ENCODE measurements at places on chromosomes 5 and 9.

GRCh38 chr5:56183506-56183905 lies 49.6 kb downstream of the ANKRD55 start:
- DNase-seq, result peak; percentile 93

- DNase-seq, result no peak
Observed at GRCh38 chr9:1469996-1470395, 419.8 kb downstream of the DMRT2 start.

- peak; percentile 55 for DNase-seq
Observed at GRCh38 chr5:53276825-53277224, 167.3 kb upstream of the MOCS2 start.

DNA sequence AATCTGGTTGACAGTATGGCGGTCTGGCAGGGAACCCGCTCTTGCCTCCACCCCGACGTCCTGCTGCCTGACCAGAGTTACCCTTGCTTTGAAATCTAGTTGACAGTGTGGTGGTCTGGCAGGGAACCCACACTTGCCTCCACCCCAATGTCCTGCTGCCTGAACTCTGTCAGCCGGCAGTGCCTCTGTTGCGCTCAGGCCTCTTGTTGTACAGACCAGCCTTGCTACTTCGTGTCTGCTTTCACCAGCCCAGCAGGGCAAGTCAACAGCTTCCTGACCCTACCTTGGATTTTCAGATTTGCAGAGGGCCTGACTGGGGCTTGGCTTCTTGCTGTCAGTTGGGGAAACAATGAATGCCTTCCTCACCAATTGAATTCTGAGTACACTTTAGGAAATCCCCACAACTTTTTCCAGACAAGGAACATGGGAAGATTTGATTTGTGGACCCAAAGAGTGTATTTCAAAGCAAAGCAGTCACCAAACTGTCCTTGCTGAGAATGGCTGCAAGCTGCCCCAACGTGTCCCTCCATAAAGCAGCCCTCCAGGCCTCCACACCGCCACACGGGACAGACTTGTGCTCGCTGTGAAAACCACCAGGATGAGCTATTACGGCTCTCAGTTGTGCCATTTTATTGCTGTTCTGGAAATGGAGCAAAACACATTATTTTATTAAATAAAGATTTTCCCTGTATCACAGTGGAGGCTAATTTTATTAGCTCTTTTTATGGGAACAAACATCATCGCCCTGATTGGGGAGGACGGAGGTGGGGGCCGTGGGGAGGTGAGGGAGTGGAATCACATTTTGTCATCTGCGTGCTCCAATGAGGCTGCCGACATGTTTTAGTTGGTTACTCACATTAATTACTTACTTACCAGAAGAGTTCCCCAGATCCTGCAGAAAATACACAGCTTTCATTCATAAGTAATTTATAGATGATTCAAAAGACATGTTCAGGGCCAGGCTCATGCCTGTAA lies 189.3 kb downstream of the AOPEP start:
- DNase-seq, result no peak

DNA sequence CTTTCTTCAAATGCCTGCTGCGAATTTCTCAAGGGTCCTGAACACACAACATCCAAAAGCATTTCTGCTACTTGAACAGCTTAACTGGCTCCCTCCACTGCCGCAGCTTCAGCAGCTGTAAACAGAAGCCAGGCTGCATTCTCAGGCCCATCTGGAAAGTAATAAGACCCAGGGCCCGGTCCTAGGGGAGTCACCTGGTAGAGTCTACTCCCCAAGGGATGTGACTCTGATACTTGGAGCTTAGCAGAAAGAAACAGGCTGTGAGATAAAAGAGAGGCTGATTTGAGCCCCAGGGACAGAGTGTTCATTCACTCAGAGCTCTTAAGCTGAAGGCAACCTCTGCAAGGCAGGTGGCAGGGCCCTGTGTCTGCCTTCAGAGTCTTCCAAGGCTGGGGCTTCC lies 356.8 kb downstream of the SPOCK1 start:
- DNase-seq, result no peak

DNA sequence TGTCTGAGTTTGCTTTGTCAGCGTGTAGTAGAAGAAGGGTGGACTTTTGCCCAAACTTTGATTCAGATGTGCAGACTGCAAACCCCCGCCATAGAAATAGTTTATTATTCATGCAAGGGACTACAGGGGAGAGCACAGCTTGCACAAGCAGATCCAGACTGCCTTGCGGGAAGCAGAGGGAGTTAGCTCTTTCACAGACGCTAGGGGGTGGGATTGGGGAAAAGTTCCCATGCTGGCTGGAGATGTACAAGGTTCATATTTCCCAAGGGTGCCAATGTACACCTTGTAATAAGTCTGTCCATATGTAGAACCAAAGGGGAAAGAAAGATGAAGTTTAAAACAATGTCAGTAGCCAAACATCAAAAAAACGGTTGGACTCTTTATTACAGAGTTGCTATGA lies 749.7 kb upstream of the COX7C start:
- DNase-seq, result no peak

DNA sequence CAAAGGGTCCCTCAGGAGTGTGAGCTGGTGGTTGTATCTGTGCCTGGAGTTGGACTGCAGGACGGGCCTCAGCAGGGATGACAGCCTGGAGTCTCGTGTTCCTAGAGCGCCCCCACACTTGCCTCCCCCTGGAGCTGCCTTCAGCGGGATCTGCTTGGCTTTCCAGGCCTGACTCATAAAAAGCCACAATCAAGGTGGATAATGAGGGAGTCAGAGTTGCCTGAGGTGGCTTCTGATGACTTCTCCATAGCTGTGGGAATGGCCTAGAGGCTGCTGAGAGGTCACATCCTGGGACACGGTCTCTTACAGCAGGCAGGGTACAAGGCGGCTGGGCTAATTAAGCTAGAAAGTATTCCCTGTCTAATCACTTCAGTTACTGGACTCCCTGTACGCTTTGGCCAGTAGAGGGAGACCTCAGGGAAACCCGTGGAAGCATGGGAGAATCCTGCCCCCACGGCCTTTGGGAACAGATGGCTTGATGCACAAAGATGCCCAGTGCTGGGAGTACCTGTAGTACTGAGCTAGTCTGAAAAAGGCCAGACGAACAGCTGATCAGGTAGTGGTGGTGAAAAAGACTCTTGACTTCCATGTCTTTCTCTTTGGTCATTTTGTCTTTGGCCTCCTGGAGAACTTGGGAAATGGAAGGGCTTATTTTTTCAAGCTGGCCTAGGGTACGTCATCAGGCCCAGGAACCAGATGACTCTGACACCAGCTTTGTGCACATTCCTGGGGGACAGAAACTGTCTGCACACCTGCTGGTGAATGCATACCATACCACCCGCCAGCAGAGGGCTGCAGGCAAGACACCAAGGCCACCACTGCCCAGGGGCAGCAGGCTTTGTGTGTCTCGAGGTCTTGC lies 16.1 kb upstream of the FRRS1L start:
- peak; percentile 29 for DNase-seq

DNA sequence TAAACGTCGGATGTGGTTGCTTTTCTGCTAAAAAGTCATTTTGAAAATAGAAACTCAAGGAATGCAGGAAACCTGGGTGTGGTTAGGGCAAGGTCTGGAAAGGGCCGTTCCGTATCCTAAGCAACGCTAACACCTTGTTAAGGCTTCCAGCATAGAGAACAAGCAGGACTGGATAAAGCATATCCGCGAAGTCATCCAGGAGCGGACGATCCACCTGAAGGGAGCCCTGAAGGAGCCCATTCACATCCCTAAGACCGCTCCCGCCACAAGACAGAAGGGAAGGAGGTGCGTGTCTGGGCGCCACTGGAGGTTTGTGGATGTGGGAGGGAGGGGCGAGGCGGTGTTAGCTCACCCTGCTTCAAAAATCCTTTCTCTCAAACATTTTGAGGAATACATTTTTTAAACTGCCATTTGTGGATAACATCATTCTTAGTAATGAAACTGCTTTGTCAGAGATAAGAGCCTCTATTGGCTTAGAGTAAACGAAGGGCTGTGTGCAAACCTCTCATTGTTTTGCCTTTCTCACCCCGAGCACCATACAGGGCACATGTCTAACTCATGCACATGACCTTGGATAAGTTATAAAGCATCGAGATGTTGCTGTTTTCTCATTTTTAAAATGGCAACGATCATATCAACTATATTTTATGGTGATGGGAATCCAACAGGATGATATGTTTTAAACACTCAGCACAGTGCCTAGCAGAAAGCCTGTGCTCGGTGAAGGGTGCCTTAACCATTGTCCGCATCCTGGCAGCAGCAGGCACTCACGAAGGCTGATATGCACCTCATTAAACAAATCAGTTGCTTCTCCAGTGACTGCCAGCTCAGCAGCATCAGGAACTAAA lies 175.7 kb upstream of the OTULINL start:
- peak; percentile 54 for DNase-seq

GRCh38 chr5:8864053-8864452 lies 681.8 kb downstream of the SEMA5A start:
- DNase-seq, result peak; percentile 42

- DNase-seq, result no peak
Observed at GRCh38 chr5:133924221-133924920, 44.1 kb downstream of the C5orf15 start.

GRCh38 chr5:115132465-115132864 lies 37.2 kb downstream of the TRIM36 start:
- no peak for DNase-seq

GRCh38 chr5:143131972-143132371 lies 271.5 kb downstream of the NR3C1 start:
- no peak for DNase-seq

GRCh38 chr5:139812836-139813805 lies 17.5 kb downstream of the PSD2 start:
- DNase-seq, result no peak

DNA sequence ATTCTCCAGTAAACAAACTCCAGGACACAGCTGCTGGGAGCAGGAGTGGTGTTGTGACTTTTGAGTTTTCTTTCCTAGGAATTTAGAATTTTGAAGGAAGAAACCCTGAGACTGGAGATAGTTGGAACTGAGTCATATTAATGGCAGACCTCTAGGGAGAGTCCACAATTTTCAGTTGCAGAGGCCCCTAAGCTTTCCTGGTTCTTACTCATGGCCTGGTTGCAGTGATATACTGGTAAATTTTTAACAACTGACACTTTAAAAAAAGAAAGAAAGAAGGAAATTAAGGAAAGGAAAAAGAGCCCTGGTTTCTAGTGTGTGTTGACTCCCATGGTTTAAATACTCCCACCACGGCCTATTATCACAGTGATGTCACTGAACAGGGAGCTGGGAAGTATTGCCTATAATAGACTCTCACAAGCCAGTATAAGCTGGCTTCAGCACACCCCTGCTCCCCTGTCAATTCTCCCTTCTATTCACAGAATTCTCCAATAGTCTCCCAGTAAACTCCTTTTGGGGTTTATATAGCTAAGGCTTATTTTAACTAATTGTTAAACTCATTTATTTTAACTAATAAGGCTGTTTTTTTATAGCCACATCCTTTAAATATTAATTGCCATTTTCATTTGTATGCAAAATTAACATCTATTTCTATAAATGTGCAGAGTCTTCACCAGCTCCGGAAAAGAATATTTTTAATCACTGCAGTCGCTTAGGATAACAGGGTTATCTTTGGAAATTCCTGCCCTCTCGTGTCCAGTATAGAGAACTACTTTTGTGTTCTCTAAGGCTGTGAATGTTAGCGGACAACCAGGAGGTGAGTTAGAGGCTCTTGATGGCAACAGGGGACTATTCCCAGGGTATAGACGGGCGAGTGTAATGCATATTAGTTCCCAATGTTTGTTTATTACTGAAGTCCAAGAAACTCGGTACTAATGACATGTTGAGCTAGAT lies 59.7 kb downstream of the GGTA1 start:
- peak; percentile 26 for DNase-seq

DNA sequence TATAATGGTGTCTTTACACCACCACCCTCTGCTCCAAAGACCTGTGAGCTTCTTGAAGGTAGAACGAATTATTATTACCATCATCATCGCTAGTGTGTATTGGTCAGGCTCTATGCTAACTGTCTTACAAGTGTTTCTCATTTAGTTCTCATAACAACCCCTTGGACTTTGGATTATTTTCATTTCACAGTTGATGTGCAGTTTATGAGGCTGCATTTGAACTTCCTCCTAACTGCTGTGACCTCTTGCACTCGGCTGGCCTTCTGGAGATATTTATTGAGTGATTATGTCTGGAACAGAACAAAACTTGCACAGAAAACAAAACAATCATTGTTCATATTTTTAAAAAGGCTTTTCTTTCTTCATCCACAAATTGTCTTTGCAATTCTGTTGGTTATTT lies 306.3 kb upstream of the SGCD start:
- no peak for DNase-seq

GRCh38 chr9:18811171-18811570 lies 221.8 kb downstream of the SAXO1 start:
- no peak for DNase-seq

DNA sequence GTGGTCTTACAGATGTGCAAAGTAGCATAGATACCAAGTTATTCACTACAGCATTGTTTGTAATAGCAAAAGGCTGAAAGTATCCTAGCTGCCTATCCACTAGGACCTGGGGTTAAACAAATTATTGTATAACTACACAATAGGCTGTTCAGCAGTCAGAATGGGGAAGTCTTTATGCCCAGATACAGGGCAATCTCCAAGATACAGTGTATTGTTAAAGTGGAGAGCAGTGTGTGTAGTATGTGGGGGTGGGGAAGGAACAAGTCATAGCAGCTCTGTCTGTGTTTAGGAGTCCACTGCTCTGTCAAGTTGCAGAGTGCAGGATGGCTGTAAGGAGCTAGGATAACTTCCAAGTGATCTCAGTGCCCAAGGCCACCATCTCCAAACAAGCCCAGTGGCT lies 5.5 kb downstream of the PCYOX1L start:
- DNase-seq, result no peak

- no peak for DNase-seq
Observed at GRCh38 chr5:68299575-68299974, 84.0 kb downstream of the PIK3R1 start.

GRCh38 chr5:41415242-41415641 lies 95.2 kb downstream of the PLCXD3 start:
- no peak for DNase-seq

DNA sequence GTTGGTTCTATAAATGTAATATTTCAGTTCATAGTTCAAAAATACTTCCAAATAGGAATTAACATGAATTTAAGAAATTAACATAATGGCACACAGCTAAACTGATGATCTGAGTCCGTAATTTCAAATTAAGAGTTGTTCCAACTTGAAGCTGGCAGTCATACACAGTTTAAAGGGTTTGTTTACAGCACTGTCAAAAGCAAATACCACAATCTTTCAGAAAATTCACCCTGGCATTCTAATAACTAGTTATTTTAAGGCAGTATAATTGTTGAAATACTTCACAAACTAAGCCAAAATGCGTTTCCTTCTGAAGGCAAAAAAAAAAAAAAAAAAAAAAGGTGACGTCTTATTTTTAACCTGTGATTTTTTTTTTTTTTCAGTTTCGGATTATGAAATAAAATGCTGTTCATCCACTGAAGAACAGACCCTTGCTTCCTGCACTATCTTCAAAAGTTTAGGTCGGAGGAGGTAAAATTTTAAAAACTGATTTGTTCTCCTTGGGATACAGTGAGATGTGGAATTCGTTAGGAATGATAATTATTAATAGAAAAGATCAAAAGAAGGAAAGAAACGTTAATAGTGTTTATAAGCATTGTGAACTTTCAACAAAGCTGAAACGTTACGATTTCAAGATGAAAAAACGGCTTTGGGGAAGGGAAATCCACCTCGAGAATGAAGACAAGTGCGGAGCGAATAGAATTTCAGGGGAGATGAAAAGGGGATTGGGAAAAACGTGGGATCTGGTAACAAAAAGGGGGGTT lies 850 bp downstream of the IL6ST start:
- DNase-seq, result peak; percentile 14

- peak; percentile 81 for DNase-seq
Observed at GRCh38 chr9:76895186-76895585, 10.7 kb downstream of the PRUNE2 start.

GRCh38 chr9:135078361-135078821 lies 9.1 kb upstream of the OLFM1 start:
- DNase-seq, result no peak

- peak; percentile 34 for DNase-seq
Observed at GRCh38 chr9:114824110-114824509, 18.3 kb upstream of the TNFSF15 start.

Measured in amniotic epithelial cell (primary cell).